ENCODE measurements at places on chromosomes 4 and X.

GRCh38 chr4:93911671-93912070, 83.1 kb downstream of the ATOH1 start:
- DNase-seq = no peak

- DNase-seq = no peak
Measured at GRCh38 chr4:181502611-181503010, 740.6 kb upstream of the TENM3 start.

DNA sequence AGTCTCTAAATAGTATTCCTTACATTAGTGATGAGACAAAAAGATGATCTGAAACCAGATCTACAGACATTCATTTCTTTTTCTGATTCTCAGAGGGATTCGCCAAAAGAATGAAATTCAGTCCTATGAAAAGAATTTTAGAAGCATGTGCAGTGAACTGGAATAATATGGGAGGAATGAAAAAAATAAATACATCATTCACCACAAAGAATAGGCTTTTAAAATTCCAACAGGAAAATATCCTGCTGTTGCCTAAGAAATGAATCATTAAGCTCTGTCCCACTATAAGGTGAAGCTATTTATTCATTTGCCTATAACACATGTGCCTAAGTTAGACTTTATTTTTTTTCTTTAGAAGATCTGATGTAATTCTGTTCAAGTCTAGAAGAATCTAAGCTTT, 165.9 kb downstream of the IL15 start:
- peak; percentile 82 for DNase-seq

DNA sequence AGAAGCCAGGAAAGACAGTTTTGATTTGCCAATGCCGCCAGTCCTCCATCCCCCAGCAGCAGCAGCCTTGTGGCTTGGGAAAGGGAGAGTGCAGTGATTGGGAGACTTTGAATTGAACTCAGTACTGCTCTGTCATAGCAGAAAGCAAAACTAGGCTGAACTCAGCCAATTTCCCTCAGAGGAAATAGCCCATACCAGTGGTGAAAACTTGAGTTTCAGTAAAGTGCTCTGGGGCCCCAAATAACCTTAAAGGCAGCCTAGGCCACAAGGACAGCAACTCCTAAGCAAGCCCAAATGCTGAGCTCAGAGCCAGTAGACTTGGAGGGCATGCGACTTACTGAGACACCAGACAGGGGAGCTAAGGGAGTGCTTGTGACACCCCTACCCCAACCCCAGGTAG, 2.0 kb upstream of the PROM1 start:
- DNase-seq = no peak

- no peak for DNase-seq
Measured at GRCh38 chr4:120589787-120590186, 332.7 kb downstream of the PRDM5 start.

- DNase-seq = no peak
Measured at GRCh38 chrX:149493567-149494562, 11.2 kb downstream of the IDS start.

DNA sequence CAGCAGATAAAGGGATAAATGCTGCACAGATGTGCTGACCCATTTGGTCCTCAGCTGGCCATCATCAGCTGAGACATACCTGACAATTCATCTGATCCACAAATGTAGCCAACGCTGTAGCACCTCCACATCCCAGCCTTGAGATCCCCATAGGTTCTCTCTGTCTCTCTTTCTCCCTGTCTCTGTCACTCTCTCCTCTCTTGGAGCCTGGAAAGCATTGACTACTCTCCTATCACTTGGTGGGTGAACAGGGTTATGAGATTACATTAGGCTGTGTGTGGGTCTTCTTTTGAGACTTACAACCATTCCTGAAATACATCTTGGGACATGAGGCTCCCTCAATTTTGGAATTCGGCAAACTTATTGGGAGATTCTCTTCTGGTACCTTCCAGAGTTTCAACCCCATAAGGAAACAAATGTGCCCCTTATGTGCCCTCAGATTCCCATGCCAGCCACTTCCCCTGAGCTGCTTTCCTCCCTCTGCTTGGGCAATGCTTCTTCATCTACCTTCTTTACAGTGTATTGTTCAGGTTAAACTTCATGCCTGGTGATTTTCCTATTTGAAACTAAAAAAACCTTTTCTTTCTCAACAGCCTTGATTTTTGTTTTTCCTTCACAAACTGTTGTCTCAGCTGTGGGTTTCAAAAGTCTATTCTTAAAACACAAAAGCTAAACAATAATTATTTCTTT, 29.1 kb upstream of the FGF2 start:
- DNase-seq = no peak

DNA sequence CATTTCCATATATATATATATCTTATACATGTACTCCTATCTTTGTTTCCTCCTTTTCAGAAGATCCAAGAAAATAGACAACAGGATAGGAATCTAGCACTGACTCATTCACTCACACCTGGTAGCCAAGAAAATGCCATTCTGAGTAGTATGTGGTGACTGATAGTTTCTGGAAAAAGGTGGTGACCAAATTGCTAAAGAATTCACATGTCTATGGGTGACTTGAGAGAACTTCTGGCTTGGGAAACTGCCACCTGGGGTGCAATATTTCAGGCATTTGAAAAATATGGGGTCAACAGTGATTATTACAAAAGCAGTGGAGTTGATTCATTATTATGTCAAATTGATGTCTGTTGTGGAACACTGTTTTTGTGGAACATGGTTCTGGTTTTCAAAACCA, 605.1 kb downstream of the PCDH18 start:
- DNase-seq = peak; percentile 3

DNA sequence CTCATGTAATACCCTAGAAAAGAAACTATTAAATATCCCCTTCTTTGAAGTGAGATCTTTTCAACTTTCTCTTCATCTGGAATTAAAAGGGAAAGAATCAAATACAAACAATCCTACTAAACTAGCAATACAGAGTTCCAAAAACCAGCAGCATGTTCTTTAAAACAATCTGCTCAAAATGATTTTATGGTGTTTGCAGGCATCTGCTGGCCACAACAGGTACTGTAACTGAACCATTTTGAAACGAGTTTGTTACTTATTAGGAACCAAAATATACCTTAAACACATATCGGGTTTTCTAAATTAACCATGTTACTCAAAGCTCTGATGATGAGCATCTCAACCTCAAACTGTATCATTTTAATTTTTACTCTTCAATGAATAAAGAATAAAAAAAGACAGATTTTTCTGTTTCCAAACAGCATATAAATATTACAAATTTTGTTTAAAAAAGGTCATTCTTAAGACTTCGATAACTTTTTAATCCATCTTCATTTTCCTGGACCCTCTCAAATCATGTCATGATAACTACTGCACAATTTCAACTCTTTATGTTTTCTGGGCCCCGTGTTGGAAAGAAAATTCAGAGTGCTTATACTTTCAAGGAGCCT, 56.5 kb downstream of the ARAP2 start:
- DNase-seq = peak; percentile 18

GRCh38 chr4:138188406-138189084, 53.6 kb downstream of the SLC7A11 start:
- no peak for DNase-seq

DNA sequence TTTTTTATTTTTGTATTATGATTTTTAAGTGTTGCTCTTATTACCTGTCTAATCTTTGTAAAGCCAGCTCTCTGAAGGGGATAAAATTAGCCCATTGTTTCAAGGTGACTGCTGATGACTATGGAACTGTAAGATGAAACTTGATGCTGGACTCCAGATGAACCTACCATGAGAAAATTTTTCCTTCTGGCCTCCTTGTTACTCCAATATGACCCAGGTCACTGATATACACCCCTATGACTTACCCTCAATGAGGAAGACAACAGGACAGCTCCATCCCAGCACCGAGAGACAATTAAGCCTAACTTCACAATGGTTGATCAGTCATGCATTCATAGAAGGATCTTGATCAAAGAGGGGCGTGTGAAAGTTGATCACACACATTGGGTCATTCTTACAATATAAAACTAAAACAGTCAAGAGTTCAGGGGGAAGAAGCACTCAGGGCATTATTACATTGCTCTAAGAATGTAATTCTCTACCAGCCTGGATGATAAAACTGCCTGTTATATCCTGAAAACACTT, 230.8 kb upstream of the AGTR2 start:
- no peak for DNase-seq

DNA sequence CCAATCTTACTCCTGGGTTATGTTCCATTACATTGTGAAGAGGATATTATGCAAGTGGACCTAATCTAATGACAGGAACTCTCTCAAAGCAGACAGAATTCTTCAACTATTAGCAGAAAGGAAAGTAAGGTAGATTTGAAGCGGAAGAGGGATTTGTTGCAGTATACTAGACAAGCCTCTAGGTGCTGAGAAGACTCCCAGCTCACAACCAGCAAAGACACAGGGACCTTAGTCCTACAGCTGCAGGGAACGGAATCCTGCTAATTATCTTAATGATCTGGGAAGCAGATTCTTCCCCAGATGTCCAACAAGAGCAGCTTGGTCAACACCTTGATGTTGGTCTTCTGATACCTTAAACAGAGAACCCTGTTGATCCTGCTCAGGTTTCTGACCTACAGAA, 73.6 kb downstream of the STK32B start:
- no peak for DNase-seq

- DNase-seq = no peak
Measured at GRCh38 chr4:170035845-170036244, 9.7 kb upstream of the MFAP3L start.

GRCh38 chr4:24044610-24045589, 155.1 kb upstream of the PPARGC1A start:
- no peak for DNase-seq

DNA sequence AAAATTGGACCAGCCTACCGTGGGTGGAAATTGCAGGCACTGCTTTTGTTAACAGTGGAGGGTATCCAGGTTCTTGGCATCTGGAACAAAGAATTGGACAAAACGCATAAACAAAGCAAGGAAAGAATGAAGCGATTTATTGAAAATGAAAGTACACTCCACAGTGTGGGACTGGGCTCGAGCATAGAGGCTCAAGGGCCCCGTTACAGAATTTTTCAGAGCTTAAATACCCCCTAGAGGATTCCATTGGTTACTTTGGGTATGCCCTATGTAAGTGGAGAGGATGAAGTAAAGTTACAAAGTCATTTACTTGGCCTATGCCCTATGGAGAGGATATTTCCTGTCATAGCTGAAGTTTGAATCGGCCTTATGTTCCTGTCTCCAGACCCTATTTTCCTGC, 85.3 kb downstream of the GLUD2 start:
- DNase-seq = no peak

- peak; percentile 59 for DNase-seq
Measured at GRCh38 chr4:19381068-19381467, 870.6 kb upstream of the SLIT2 start.

- peak; percentile 12 for DNase-seq
Measured at GRCh38 chr4:101696276-101697010, 94.1 kb upstream of the BANK1 start.

GRCh38 chrX:23811108-23811651, 28.2 kb downstream of the SAT1 start:
- DNase-seq = no peak

GRCh38 chrX:133660281-133660680, 245.0 kb upstream of the GPC4 start:
- peak; percentile 68 for DNase-seq

GRCh38 chrX:69216446-69216845, 51.2 kb upstream of the PJA1 start:
- DNase-seq = no peak

GRCh38 chr4:109966891-109967481, 54.3 kb downstream of the EGF start:
- no peak for DNase-seq

DNA sequence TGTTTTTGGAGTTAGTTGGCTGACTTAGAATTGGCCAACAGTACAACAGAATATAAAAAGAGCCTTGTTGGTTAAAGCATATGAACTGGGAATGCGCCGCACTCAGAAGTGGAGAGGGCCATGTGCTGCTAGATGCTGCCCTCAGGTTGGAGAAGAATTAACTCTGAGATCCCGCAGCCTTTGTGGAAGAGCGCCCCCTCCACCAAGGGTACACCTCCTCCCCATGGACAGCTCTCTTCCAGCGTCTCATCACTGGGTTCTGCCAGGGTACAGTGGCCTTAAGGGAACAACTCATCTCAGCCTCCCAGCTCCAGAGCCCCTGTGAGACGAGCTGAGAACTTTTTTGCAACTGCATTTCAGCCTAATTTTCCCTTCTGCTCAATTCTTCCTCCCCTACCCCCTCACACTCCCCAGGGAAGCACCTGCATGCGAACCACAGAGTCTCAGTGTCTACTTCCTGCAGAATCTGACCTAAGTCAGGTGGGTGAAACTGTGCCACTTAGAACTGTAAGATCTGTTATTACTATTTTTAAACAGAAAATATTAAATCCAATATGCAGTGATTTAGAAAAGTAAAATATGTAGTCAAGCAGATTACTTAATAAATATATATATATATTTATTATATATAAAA, 380.6 kb downstream of the RAB28 start:
- no peak for DNase-seq
